T-helper 17 cell (primary cell): ENCODE measurements at places on chromosomes 1 and 21. TPM values are rescaled to one million over a fixed set of nuclear protein-coding genes. Genes with fewer than 3 reads are reported as not detected.

- H3K27me3 ChIP-seq: peaks cover 3% of the 10 kb centered on the region
- peaks cover 28% of the 10 kb centered on the region for H3K4me1 ChIP-seq
- H3K36me3 ChIP-seq: no peaks in the 10 kb centered on the region
These were observed 1.0 kb upstream of the ZSCAN20 start for GRCh38 chr1:33471416-33471815.

DNA sequence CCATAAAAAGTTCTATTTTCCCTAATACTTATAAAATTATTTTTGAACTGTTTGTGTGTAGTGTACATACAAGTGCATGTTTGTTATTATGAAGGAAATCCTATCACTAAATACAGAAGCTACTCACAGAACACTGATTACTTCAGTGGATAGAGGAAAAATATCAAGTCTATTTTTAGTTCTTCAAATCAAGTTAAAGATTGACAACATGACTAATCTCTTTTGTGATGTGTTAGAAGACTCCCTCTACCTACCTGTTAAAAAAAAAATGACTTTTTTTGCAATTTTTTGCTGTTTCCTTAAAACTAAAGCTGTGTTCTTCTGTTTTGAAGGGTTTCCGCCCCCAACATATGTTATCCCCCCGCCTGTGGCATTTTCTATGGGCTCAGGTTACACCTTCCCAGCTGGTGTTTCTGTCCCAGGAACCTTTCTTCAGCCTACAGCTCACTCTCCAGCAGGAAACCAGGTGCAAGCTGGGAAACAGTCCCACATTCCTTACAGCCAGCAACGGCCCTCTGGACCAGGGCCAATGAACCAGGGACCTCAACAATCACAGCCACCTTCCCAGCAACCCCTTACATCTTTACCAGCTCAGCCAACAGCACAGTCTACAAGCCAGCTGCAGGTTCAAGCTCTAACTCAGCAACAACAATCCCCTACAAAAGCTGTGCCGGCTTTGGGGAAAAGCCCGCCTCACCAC lies 45.5 kb downstream of the NCF2 start:
- no peak overlapping the region for H3K4me3 ChIP-seq
- H3K4me1 ChIP-seq: peaks cover 15% of the 10 kb centered on the region
- H3K27me3 ChIP-seq: no peaks in the 10 kb centered on the region
- peaks cover 19% of the 10 kb centered on the region for H3K36me3 ChIP-seq

DNA sequence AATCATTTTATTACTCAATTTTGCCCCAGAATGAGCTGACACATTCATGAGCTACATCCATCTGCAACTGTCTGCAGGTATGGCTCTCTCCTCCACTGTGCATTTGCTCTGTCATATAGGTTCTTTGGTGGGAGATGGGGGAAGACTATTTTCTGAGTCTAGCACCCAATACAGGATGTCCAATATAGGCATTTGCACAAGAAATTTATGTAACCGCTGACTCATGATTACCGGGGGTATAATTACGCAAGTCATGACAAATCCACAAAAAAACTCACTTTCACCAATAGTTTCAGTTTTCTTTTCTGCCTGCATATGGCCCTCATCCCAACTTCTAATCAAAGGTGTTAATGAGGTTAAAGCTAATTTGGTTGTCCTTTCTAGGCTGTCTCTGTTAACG lies 17.5 kb upstream of the VSIG8 start:
- H3K36me3 ChIP-seq: peaks cover 4% of the 10 kb centered on the region

GRCh38 chr1:168485048-168485447 lies 58.7 kb downstream of the XCL2 start:
- peak overlapping the region; percentile 70 for H3K4me3 ChIP-seq
- peaks cover 29% of the 10 kb centered on the region for H3K4me1 ChIP-seq
- peak overlapping the region; percentile 72 for H3K27ac ChIP-seq
- H3K27me3 ChIP-seq: no peaks in the 10 kb centered on the region
- H3K36me3 ChIP-seq: no peaks in the 10 kb centered on the region

GRCh38 chr1:115373305-115373704 lies 35.3 kb upstream of the NGF start:
- H3K36me3 ChIP-seq: no peaks in the 10 kb centered on the region
- DNase-seq: no peak
- no peak overlapping the region for H3K27ac ChIP-seq

DNA sequence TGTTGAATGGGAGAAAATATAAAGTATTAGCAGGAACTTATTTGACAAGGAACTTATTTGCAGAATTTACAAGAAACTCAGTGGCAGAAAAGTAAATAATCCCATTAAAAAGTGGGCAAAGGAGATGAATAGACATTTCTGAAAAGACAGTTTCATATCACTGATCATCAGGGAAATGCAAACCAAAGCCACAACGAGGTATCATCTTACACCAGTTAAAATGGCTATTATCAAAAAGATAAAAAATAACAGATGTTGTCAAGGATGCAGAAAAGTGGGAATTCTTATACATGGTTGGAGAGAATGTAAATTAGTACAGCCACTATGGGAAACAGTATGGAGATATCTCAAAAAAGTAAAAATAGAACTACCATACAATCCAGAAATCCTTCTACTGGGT lies 61.0 kb downstream of the SYT14 start:
- H3K4me3 ChIP-seq: no peak overlapping the region
- no peaks in the 10 kb centered on the region for H3K4me1 ChIP-seq
- no peaks in the 10 kb centered on the region for H3K36me3 ChIP-seq
- no peak overlapping the region for H3K27ac ChIP-seq

DNA sequence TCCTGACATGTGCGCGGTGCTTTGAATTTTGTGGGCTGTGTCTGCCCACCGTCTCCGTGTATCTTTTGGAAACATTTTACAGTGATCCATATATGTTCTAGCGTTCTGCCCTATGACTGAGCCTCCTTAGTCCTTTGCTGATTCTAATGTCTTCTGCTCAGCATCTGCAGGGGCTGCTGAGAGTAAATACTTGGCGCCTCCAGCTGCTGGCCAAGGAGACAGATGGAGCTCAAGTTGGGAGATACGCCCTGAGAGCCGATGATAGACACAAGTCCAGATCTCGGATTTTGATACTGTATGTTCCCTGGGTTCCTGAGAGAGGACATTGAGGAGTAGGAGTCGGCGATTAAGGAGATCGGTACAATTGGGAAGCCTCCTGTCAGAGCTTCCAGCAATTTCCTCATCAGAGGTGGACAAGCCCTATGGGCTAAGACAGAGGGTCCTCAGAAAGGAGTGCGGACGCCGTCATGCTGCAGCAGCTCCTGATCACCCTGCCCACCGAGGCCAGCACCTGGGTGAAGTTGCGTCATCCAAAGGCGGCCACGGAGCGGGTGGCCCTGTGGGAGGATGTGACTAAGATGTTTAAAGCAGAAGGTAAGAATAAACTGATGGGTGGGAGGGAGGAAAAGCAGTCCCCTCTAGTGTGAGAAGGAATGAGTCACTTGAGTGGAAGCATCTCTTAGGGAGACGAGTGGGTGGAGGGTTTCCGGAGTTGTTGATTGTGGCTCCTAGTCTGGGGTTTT lies 390 bp downstream of the ZFP69B start:
- peak overlapping the region; percentile 90 for H3K4me3 ChIP-seq
- peaks cover 10% of the 10 kb centered on the region for H3K4me1 ChIP-seq
- no peaks in the 10 kb centered on the region for H3K27me3 ChIP-seq
- H3K27ac ChIP-seq: peak overlapping the region; percentile 92
- peaks cover 3% of the 10 kb centered on the region for H3K36me3 ChIP-seq

DNA sequence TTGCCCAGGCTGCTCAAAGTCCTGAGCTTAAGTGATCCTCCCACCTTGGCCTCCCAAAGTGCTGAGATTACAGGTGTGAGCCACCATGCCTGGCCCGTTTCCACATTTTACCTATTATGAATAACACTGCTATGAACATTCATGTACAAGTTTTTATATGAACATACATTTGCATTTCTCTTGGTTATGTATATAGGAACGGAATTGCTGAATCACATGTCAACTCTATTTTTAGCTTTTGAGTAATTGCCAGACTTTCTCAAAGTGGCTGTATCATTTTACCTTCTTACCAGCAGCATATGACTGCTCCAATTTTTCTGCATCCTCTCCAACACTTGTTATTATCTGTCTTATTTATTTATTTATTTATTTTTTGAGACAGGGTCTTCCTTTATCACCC lies 2.7 kb downstream of the SPATA21 start:
- H3K27me3 ChIP-seq: peaks cover 14% of the 10 kb centered on the region
- no peak overlapping the region for H3K4me3 ChIP-seq
- no peak overlapping the region for H3K27ac ChIP-seq

DNA sequence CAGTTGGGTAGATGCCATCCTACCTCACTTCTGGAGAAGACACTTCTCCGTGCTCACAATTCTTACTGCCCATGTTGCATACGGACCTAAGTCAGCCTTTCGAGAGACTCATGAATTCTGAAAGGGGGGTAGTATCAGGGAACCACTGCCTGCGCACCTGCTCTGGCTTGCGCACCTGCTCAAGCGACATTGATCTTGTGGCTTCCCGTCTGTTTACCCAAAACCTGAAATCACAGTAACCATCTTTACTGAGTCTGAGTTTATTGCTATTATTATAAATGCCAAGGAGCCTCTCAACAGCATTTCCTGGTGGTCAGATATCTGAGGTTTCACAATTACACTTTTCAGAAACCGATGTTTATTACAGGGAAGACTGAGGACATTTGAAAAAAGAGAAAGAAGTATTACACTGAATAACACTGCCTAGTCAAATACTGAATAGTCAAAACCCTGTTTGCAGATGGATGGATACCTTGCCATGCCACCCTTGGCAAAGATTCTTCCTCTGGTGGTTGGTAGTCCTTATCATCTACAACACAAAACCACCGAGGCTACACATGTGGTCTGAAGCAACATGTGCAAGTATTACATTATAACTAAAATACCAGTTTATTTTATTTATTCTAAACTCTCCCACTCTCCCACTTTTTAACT lies 208.7 kb downstream of the SIPA1L2 start:
- no peaks in the 10 kb centered on the region for H3K4me1 ChIP-seq
- H3K27ac ChIP-seq: no peak overlapping the region
- no peaks in the 10 kb centered on the region for H3K36me3 ChIP-seq
- H3K27me3 ChIP-seq: peaks cover 8% of the 10 kb centered on the region
- no peak for DNase-seq
- no peak overlapping the region for H3K4me3 ChIP-seq

The GPR3 gene
- total RNA-seq: 0.30 TPM
